H4 (cell line): ENCODE measurements at places on chromosomes 4 and X. TPM values are rescaled to one million over a fixed set of nuclear protein-coding genes. Genes with fewer than 3 reads are reported as not detected.

GRCh38 chr4:142267101-142267500, 579.0 kb downstream of the INPP4B start:
- no peak for DNase-seq

SHROOM3 gene
- total RNA-seq = 2.8 and 3.4 TPM in 2 replicates

- DNase-seq = no peak
Observed at GRCh38 chrX:69128588-69128987, 36.7 kb downstream of the PJA1 start.

DNA sequence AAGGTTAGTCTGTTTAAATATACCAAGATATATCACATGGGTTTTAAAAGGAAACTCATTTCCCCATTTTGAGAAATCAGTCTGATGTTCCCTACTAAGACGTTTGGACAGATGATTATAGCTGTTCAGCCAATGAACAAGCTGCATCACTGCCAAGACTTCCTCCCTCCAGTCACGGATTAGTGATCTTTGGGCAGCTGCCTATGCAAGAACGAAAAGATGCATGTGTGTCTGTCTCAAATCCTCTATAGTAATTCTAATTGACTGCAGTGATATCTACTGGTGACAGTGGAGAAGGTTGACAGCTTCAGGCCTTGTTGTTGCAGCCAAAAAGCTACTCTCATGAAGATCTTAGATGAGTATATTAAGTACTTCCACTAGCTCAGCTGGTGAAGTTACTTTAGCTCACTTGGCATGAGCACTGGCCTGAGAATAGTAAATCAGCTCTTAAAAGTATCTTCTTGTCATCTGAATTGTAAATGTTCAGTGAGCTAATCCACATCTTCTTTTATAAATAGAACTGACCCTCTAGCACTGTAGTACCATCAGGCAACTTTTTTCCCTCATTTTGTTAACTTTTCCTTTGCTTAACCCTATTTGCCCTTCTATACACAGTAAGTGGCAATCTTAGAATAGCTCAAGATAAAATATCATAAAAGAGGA, 134.5 kb upstream of the PCDH10 start:
- DNase-seq = no peak

SLC38A5 gene
- total RNA-seq = 0.04 TPM in 1 of 2 replicates, not detected in the other

- DNase-seq = no peak
Observed at GRCh38 chr4:139963708-139964107, 190.3 kb downstream of the MAML3 start.

ALB gene
- total RNA-seq = not detected in 2 replicates

- peak; percentile 32 for DNase-seq
Observed at GRCh38 chr4:38562751-38563198, 101.2 kb upstream of the KLF3 start.

- no peak for DNase-seq
Observed at GRCh38 chr4:109389369-109390114, 44.1 kb upstream of the SEC24B start.

DNA sequence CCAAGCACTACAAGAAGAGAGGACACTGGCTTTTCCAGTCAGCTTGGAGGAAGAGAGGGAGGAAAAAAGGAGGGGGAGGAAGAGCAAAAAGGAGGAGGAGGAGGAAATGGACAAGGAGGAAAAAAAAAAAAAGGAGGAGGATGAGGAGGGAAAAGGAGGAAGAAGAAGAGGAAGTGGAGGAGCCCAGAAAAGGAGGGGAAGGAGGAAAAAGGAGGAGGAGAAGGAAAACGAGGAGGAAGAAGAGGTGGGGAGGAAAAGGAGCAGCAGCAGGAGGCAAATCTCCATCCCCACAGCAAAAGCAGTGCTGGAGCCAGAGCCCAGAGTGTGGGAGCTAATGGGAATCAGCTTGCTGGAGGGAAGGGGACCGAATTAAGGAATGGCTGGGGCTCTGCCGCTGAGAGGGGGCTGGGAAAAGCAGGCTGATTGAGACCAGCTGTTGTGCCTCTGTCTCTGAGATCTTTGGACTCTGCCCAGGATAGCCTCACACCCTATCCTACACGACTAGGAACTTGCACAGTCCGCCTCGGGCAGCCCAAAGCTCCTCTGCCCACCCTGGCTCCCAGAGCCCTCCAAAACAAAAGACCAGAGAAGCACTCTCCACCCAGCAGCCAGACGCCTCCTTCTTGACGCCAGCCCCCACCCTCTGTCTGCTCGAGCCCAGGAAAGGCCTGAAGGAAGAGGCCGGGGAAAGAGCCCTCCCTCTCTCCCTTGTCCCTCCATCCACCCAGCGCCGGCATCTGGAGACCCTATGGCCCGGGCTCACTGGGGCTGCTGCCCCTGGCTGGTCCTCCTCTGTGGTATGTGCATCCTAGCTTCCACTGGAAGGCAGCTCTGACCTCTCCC, at the start of gene XPNPEP2:
Gene XPNPEP2, plus strand, starts transcription at position 514 of the 843 bp plus-strand sequence. Its CDS starts 235 bp downstream, at position 749.
- no peak for DNase-seq

SSX2 gene
- total RNA-seq = not detected in 2 replicates

GRCh38 chrX:19334945-19335626, 8.6 kb upstream of the PDHA1 start:
- DNase-seq = peak; percentile 65

GRCh38 chr4:41512136-41512535, 25.8 kb upstream of the LIMCH1 start:
- DNase-seq = no peak

GRCh38 chr4:59608466-59608865, 1591.7 kb upstream of the ADGRL3 start:
- no peak for DNase-seq

DNA sequence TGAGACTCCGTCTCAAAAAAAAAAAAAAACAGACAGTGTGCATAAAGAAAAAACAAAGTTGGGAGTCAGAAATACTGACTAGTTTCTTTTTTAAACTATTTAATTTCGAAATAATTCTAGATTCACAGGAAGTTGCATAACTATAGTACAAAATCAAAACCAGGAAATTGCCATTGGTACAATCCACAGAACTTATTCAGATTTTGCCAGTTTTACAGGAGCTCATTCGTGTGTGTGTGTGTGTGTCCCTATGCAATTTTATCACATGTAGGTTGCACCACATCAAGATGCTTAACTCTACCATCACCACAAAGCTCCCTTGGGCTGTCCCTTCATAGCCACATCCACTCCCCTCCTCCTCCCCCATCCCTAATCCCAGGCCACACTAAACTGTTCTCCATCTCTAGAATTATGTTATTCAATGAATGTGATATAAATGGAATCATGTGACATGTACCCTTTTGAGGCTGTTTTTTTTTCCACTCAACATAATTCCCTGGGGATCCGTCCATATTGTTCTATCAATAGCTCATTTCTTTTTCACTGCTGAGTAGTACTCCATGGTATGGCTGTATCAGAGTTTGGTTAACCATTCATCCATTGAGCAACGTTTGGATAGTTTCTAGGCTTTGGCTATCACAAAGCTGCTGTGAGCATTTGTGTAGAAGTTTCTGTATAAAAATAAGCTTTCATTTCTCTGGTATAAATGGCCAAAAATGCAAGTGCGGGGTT, 16.3 kb upstream of the DDX3X start:
- DNase-seq = no peak

OTC gene
- not detected in 2 replicates for total RNA-seq

DAPP1 gene
- not detected in 2 replicates for total RNA-seq

GRCh38 chr4:17630228-17630627, 15.8 kb downstream of the MED28 start:
- no peak for DNase-seq

GRCh38 chr4:122555216-122555615, 65.7 kb downstream of the IL21 start:
- DNase-seq = no peak

GRCh38 chr4:106358899-106359298, 9.7 kb downstream of the GIMD1 start:
- no peak for DNase-seq

DNA sequence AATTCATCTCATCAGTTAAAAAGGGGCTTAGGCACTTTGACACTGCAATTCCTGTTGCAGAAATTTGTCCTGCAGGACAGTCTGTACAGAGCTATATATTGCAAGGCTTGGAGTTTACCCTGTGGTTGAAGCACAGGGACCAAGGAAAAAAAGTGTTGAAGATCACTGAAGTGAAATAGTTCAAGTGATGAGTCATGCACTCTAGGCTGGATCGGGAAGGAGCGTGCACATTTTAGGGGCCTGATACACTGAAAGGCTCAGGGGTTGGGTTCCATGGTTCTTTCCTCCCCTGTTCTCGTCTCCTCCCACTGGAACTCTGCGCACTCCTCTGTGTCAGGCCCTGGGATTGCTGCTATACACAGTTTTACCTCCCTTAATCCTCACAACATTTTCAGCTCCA, 104.9 kb upstream of the ARMCX2 start:
- DNase-seq = peak; percentile 18

GRCh38 chrX:47828984-47829383, 7.7 kb upstream of the ZNF81 start:
- no peak for DNase-seq

GRCh38 chr4:76058888-76059426, 15.6 kb upstream of the ART3 start:
- no peak for DNase-seq

GRCh38 chr4:78561677-78562076, 10.1 kb downstream of the ANXA3 start:
- DNase-seq = no peak

GRCh38 chr4:74056114-74056857, 17.8 kb upstream of the CXCL3 start:
- DNase-seq = peak; percentile 74

GC gene
- total RNA-seq = not detected in 2 replicates

KCTD8 gene
- total RNA-seq = 0.18 and 0.21 TPM in 2 replicates

ANKRD50 gene
- 8.6 and 8.7 TPM in 2 replicates for total RNA-seq

DNA sequence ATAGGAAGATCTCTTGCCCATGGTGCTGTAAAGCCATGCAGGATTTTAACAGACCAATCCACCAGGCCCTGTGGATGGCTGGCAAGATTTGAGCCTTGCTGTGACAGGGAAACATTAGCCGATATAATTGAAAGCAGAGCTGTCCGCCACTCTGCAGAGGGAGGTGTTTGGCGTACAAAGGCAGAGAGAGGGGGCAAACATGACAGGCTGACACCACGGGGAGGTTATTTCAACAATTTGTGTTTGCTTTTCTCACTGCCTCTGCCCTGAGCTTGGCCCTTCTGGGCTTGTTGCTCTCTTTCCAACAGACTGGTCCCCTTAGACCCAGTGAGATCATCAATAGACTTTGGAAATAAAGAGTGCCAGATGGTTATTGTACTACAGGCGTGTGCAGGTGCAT, 59.4 kb downstream of the CLNK start:
- DNase-seq = no peak

DNA sequence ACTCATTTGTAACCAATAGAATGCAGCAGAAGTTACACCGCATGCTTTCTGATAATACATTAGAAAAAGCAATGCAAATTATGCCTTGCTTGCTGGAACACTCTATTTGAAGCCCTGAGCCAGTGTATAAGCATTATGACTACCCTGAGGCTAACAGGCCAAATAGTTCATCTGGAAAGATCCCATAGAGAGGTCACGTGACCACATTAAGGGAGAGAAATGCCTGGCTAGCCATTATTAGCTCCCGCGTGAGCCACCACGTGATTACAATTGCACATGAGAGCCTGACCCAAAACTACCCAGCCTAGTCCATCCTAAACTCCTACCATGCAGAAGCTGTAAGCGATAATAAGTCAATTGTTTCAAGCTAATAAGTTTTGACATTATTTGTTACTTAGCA, 472.9 kb upstream of the GALNTL6 start:
- DNase-seq = no peak

GRCh38 chrX:107485013-107485412, 35.6 kb downstream of the FRMPD3 start:
- DNase-seq = no peak

GRCh38 chrX:96682516-96682915, 2.1 kb upstream of the DIAPH2 start:
- no peak for DNase-seq

GRCh38 chrX:140918398-140919038, 83.9 kb upstream of the SPANXB1 start:
- peak; percentile 64 for DNase-seq

DNA sequence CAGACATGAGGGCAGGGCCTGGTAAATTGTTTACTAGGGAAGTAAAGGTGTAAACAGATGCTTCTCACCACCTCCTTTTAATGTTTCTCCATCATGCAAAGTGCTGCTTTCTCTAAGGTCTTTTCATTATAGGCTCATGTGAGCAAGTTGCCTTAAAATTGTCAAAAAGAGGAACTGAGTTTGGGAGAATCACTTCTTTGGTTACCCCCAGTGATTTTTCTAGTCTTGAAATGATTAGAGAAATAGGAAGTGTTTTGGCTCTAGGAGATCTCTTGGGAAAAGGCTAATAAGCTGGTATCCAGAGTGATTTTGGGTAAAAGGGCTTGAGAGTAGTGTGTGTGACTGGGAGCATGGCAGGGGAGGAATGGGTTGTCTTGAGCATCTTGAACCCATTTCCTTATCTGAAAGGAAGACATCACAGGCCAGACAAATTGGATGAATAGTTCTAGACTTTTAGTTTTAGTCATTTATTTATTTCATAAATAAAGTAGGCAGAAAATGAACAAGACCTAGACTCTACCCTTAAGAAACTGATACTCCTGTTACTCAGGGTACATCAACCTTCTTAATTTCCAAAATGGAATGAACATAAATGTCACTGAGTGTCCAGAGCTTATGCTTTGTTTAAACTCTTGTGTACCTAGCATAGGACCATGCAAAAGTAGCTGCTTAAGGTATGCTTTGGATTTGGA, 14.2 kb downstream of the GRPR start:
- DNase-seq = no peak

- DNase-seq = no peak
Observed at GRCh38 chr4:55253948-55254593, 92.0 kb upstream of the SRD5A3 start.

GRCh38 chr4:186029571-186030398, 39.2 kb upstream of the TLR3 start:
- no peak for DNase-seq

GRCh38 chr4:1590244-1590643, 93.9 kb downstream of the FAM53A start:
- DNase-seq = no peak

DNA sequence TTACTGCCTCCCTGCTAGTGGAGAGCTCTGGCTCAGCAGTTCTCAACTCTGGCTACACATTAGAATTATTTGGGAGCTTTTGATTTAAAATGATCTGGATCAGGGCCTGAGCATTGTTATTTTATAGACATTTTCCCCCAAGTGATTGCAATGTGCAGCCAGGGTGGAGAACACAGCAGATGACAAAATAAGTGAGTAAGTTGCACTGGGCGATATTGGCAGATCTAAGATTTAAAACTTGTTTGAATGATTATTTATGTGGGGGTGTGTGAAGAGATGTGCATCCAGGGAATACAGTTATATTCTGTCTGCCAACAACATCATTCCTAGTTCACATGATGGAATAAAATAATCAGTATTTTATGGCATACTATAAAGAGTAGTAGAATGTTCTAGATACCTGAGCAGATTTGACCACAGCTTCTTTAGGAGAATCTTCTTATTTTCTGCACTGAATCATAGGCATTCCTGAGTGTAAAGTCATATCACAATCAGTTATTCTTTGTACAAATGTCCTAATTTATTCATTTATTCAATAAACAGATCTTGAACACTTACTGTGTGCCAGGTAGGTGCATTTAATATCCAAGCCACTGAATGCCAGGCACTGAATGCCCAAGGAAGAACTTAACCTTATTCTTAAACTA, 123.9 kb downstream of the UCHL1 start:
- no peak for DNase-seq

GRCh38 chr4:89400287-89401035, 92.9 kb upstream of the GPRIN3 start:
- no peak for DNase-seq
